ENCODE measurements at places on chromosomes 1 and 21.

GRCh38 chr1:173474097-173474779, 2.9 kb upstream of the PRDX6 start:
- DNase-seq: no peak

DNA sequence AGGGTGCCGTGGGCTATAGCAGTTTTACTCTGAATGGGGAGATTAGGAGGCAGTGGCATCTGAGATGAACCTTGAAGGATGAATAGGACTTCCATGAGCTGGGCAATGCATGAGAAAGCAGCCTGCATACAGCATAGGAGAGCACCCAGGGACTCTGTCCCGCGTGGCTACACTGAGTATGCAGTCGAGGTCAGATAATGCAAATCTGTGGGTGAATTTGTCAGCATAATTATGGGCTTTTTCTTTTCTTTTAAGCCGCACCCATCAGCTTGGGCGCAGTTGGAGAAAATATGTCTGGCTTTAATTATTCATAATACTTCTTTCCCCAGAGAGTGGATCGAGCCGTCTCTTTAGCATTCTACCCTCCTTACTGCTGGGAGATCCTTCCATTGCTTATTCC, 188.5 kb downstream of the ZSCAN20 start:
- DNase-seq: no peak

DNA sequence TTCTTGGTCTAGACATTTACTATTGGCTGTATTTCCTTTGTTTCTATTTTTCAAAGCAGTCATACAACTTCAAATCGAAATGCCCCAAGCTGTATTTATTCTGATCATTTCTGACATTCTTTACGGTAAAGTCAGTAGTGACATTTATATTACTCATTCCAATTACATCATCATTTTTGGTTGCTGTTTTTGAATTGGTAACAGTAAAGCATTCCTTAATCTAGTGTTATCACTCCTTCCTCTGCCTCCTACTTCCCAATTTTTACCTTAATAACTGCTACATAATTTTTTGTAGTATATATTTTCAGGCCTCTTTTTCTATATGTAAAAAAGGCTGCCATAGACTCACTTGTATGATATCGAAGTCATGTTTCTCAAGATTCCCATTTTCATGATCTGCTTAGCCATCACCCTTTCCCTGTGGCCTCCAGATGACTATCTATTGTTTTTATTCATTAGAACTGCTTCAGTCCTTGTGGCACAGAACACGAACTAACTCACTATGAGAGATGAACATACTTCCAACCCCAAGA, 167.2 kb downstream of the RUNX1 start:
- DNase-seq: peak; percentile 77

- no peak for DNase-seq
Observed at GRCh38 chr1:99622702-99623347, 23.1 kb upstream of the PALMD start.

- no peak for DNase-seq
Observed at GRCh38 chr1:90007979-90008404, 13.1 kb downstream of the ZNF326 start.

- DNase-seq: no peak
Observed at GRCh38 chr1:9868244-9868590, 41.9 kb downstream of the CTNNBIP1 start.

DNA sequence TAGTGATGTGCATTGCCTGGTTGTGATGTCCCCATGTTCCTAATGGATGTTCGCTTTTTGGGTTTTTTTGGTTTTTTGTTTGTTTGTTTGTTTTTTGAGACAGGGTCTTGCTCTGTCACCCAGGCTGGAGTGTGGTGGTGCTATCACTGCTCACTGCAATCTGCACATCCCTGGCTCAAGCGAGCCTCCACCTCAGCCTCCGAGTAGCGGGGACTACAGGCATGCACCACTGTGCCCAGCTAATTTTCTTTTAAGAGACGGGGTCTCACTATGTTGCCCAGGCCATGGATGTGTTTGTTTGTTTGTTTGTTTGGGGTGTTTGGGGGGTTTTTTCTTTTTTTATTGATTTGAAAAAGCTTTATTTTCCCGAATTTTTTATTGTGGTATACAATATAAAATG, 2.1 kb downstream of the COL6A2 start:
- no peak for DNase-seq

- no peak for DNase-seq
Observed at GRCh38 chr1:172966844-172967540, 83.7 kb downstream of the TNFSF18 start.

DNA sequence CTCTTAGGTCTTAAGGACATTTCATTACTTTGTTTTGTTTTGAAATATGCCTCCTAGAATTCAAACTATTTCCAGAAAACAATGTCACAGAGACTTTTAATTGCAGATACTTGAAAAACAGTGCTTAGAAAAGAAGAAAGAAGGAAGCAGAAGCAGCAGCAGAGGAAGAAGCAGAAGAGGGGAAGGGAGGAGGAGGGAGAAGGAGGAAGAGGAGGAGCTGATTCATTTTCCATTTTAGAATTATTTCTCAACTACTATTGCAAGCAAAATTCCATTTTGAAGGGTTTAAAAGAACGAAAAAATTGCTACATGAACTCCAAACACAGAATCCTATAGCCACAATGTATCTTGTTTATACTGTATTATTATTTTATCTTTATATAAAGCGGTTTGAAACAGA, 13.9 kb downstream of the RC3H1 start:
- DNase-seq: no peak

DNA sequence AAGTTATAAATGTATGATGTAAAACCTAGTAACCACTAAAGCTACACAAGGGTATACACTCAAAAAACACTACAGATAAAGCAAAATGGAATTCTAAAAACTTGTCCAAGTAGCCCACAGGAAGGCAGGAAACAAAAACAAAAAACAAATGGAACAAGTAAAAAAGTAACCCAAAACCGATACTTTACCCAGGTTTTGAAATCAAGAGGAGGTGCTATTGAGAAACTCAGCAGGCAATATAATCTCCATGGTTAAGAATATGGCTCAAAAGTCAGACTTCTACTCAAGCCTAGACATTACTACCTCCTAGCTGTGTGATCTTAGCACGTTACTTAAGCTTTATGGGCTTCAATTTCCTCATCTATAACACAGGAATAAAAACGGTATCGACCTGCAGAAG, 13.3 kb downstream of the RBBP5 start:
- no peak for DNase-seq

- DNase-seq: no peak
Observed at GRCh38 chr1:180906511-180906910, 6.2 kb upstream of the KIAA1614 start.

DNA sequence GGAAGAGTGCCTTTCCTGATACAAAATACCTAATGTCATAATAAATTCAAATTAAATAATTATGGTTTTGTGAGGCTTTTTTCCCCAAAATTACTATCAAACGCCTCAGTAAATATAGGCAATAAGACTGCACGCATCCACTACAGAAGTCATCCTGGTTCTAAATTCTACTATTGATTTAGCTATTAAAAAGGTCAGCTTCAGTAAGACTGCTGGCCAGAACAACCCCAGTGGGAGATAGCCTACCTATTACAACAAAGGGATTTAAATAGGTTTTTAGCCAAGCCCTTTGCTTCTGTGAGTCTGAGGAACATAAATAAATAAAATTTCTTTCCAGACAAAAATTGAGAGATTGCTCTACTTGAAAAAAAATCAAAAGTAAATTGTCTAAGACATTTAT, 132.1 kb downstream of the PLPPR4 start:
- no peak for DNase-seq

GRCh38 chr1:79204779-79205479, 198.4 kb upstream of the ADGRL4 start:
- DNase-seq: no peak

GRCh38 chr1:56167596-56167995, 411.8 kb downstream of the PLPP3 start:
- DNase-seq: no peak

DNA sequence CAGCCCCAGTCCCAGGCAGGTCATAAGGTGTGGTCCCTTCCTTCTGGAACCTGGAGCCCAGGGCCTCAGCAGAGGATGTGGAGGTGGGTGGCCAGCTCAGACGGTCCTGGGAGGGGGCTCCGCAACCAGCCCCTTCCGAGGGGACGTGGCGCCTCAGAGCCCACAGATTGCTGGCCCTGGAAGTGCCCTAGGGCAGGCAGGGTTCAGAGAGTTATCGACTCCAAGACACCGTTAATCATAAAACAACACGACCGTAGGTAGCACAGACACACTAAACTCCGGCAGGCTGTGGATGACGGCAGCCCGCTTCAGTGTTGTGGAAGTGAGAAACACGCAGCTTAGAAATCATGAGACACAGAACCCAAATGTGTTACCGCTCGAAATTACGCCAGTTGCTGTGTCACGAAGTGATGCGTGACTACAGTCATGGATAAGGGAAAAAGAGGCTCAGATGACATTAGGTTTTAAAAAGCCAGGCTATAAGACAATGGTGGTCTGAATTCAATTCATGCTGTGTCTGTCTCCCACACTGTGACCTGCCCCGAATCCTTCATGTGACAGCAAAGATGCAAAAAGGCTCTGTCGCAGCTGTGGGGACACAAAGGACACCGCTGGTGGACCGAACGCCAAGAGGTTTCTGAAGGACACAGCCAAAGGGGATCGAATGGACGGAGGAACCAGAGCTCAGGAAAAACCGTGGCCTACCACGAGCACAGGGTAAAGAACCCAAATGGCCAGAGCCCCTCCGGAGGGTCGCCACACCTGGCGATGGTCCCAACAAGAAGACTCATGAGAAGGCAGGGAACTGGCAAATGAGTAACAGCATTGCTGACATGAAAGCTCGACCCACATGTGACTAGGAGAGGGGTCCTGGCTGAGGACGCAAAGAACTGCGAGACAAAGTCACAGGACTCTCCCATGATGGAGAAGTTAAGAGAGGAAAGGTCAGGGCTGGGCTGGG, 1.7 kb upstream of the SUMO3 start:
- no peak for DNase-seq

DNA sequence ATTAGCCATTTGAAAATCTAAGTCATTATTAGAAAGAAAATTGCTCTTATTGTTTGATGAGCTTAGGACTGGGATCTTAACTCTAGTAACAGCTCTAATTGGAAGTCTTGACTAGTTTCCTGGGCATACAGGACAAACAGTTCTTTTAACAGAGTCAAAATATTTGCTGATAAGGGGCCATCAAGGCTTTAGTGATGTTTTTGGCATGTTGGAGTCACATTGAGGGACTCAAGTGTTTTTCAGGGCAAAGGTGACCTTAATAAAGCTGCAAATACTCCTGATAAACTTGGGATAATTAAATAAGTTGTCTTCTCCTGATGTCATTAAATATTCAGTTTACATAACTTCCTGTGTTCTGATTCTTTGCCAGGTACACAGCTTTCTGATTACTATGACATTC, 6.5 kb upstream of the KRTAP19-7 start:
- DNase-seq: no peak

DNA sequence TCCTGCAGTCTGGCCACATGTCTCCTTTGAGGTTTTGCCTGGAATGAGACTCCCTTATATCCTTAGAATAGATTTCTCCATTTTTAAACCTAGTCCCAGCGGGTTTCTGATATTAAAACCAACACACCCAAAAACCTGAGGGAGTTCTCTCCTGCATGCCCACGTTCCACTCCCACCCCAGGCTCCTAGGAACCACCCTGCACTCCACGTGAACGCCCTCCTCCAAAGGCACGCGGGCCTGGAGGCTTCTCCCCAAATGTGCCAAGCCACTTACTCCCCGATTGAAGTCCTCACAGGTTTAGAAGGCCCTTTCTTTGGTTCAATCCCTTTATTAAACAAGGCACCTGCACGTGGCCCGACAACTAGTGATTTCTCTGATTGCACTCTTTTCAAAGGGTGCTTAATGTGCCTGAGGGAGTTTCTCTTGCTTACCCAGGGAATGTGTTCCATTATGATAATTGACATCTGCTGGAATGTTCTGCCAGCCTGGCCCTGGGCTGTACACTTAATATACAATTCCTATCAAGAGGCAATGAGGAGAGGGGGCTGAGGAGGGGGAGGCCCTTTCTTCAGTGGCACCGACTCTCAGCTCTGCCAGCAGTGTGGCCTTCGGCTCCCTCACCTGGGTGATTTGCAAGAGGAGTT, 104.3 kb upstream of the ADAR start:
- DNase-seq: no peak

GRCh38 chr1:67942274-67942673, 108.2 kb downstream of the DIRAS3 start:
- DNase-seq: no peak

- DNase-seq: no peak
Observed at GRCh38 chr1:63799307-63799706, 25.5 kb downstream of the ROR1 start.

GRCh38 chr1:63951059-63951946, 177.5 kb downstream of the ROR1 start:
- DNase-seq: no peak

GRCh38 chr1:45007311-45007710, 3.8 kb downstream of the HECTD3 start:
- no peak for DNase-seq

DNA sequence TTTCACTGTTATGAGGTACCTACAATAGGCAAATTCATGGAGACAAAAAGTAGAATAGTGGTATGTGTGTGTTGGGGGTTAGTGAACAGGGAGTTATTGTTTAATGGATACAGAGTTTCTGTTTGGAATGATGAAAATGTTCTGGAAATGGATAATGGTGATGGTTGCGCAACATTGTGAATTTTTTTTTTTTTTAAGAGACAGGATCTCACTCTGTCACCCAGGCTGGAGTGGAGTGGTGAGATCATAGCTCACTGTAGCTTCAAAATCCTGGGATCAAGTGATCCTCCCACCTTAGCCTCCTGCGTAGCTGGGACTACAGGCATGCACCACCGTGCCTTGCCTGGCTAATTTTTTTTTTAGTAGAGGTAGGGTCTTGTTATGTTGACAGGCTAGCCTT, 34.5 kb upstream of the TRABD2B start:
- DNase-seq: no peak

DNA sequence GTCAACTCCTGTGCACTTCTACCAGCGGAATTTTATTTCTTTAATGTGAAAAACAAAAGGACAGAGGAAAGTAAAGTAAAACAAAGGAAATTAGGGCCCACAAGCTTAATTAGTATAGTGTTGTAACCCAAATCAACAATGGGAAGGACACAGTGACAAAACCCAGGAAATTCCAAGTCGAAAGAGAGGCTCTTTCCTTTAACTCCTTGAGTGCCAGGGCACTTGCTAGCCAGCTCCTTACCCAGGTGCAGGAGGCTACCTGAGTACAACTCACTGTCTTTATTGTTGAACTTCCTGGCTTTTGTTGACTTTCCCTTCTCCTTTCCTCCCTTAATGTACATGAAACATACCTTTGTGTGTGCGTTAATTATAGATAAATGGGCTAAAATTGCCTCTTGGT, 55.0 kb downstream of the PEX14 start:
- DNase-seq: no peak

DNA sequence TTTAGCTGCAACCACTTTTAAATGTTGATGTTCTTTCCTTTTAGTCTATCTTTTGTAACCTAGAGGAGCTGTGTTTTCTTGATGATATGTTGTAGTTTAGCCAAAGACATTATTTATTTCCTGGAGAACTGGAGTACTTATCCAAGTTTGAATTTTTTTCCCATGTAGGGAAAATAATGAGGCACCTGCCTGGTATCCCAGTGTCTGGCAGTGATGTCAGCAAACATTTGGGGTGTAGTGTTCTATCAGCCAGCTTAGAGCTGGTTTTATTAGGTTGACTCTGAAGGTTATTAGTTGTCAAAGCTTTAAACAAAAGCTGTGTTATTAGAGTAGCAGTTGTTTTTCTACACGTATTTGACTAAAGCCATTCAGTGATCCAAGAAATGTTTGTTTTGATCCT, 3.2 kb downstream of the CTPS1 start:
- DNase-seq: no peak
